Cortex of kidney (tissue), 1 donor: ENCODE measurements at places on chromosomes 3 and 15.

DNA sequence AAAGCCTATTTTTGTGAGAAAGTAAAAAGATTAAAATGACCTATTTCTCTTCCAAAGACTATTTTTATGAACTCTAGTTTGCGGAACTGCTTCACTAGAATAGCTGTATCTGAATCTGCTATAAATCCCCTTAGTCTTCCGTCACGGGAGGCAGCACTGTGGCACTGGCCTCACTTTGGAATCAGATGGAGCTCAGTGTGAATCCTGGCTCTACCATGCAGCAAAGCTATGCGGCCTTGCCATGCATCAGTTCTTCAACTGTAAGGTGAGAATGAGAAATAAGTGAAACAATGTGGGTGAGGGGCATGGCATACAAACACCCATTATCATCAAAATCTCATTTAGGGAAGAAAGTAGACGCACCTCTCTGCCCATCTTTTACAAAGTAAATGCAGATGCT is 27.5 kb upstream of the CSPG5 start:
- no peak for DNase-seq

GRCh38 chr15:68379759-68380290 is 52.1 kb downstream of the ITGA11 start:
- no peak for DNase-seq

- no peak for DNase-seq
These were observed 137.9 kb downstream of the UACA start for GRCh38 chr15:70625438-70625837.

GRCh38 chr3:18389108-18389733 is 35.9 kb downstream of the SATB1 start:
- no peak for DNase-seq

GRCh38 chr3:4664412-4664811 is 171.3 kb downstream of the ITPR1 start:
- no peak for DNase-seq
